Endodermal cell (in vitro differentiated cells): ENCODE measurements at places on chromosomes 4 and X.

DNA sequence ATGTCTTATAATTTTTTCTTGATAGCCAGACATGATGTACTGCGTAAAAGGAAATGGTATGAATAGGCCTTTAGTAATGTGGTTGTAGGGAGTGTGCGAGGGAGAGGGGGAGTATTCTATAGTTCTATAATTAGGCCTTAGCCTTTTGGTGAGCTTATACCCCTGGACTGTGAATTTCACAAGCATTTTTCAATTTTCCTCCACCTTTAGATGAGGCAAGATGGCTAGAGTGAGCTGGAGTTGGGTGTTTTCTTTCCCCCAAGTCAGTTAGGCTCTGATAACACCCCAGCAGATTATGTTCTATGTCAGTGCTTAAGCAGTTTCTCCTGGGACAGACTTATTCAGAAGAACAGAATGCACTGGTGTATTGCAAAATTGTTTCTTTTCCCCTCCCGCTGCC, 210.2 kb upstream of the NPY2R start:
- DNase-seq = no peak
- H3K36me3 ChIP-seq = no peaks in the 10 kb centered on the region
- H3K27ac ChIP-seq = no peak overlapping the region

DNA sequence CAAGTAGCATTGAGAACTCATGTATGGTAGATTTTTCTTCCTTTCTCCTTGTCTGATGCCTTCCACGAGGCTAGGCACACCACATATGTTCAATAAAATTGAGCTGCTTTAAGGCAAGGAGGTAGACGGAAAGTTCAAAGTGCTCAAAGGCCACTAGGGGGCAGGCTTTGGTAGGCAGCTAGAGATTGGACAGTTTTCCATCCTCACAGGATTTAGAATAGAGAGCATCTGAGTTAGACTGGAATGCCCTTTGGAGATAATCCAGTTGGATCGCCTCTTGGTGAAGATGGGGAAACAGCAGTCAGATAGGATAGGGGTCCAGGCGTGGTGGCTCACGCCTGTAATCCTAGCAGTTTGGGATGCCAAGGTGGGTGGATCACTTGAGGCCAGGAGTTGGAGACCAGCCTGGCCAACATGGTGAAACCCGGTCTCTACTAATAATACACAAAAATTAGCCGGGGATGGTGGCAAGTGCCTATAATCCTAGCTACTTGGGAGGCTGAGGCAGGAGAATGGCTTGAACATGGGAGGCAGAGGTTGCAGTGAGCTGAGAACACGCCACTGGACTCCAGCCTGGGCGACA, 30.4 kb downstream of the ELF4 start:
- no peaks in the 10 kb centered on the region for H3K36me3 ChIP-seq
- H3K27me3 ChIP-seq = no peaks in the 10 kb centered on the region
- peak; percentile 78 for DNase-seq

- no peaks in the 10 kb centered on the region for H3K4me1 ChIP-seq
- no peak overlapping the region for H3K4me3 ChIP-seq
- H3K27me3 ChIP-seq = no peaks in the 10 kb centered on the region
- DNase-seq = no peak
These were observed 685 bp upstream of the TNIP2 start for GRCh38 chr4:2756691-2757350.

DNA sequence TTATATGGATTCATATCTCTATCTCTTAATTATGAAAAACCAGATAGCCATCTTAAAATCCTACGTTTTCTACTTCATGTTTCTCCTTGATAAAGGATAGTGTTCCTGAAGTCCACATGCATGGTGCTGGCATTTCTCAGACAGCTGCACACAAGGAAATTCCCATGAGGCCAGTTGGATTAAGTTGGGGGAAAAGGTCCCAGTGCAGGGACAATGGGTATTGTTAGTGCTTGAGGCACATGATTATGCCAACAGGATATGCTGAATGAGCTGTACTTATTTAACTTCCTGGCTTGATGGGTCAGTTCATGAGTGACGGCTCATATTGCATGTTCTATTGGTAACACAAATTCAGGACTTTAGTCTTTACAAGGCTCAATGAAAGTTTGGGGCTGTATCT, 913.9 kb upstream of the NDST4 start:
- no peak for DNase-seq
- no peaks in the 10 kb centered on the region for H3K27me3 ChIP-seq
- no peaks in the 10 kb centered on the region for H3K36me3 ChIP-seq

DNA sequence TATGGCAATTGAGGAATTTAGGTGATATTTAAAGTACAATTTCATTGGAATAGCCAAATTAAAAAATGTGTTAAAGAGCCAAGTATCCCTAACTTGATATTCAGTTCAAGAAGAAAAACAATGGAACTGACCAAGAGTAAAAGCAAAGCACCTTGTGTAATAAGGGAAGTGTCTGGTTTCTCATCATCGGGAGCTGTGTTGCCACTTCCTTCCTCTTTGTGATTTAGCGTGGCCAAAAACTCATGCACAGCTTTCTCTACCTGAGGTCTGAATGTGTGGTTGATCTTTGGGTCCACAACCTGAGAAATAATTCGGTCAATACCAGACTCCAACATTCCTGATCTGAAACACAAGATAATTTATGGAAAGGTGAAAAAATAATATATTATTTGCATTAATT, 12.4 kb downstream of the BOD1L1 start:
- peaks cover 80% of the 10 kb centered on the region for H3K36me3 ChIP-seq
- H3K4me1 ChIP-seq = no peaks in the 10 kb centered on the region
- H3K27me3 ChIP-seq = no peaks in the 10 kb centered on the region
- no peak overlapping the region for H3K27ac ChIP-seq

DNA sequence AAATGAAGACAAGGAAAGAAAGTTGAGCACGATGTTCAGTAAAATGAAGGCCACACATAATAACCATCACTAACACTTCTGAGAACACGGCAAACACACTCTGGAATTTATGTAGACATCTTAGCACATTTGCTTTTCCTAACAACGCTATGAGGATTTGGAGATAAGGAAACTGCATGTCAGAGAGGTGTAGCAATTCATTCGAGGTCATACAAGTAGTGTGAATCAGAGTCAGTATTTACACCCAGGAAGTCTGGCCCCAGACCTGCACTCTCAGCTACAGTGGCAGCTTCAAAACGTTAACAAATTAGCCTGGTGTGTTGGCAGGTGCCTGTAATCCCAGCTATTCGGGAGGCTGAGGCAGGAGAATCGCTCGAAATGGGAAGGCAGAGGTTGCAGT, 253.4 kb downstream of the PDGFC start:
- no peak for DNase-seq
- no peaks in the 10 kb centered on the region for H3K27me3 ChIP-seq
- no peaks in the 10 kb centered on the region for H3K36me3 ChIP-seq
- H3K4me1 ChIP-seq = no peaks in the 10 kb centered on the region
- no peak overlapping the region for H3K4me3 ChIP-seq

DNA sequence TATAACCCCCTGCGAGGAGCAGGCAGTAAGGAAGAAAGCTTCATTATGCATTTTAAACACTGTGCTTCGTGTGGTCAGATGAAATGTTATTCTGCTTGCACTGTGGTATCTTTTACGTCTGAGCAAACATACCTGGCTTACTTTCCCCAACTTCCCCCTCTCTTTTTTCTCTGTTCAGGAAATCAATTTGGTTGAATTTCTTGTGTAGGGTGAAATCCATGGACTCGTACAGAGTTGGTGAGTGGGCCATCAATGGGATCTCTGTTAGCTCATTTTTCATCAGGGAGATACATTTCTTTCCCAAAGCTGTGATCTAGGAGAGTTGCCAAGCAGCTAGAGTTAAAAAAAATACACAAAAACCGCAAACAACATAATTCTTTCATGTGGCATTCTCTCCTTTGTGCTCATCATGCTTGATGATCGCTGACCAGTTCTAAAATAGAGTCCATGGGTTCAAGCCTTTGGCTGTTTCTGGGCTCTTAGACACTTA, 98.5 kb downstream of the FRAS1 start:
- H3K36me3 ChIP-seq = no peaks in the 10 kb centered on the region
- no peak overlapping the region for H3K27ac ChIP-seq
- H3K4me1 ChIP-seq = no peaks in the 10 kb centered on the region
- no peaks in the 10 kb centered on the region for H3K27me3 ChIP-seq

GRCh38 chr4:176195184-176195978, at the start of gene SPATA4:
Gene SPATA4, minus strand, starts transcription at chr4:176195585. Its CDS starts 23 bp downstream, at chr4:176195562.
- H3K27ac ChIP-seq = peak within 1 kb of the TSS; percentile 42
- H3K36me3 ChIP-seq = no peaks in the 10 kb centered on the region

GRCh38 chr4:178671766-178672165, 1229.5 kb upstream of the AGA start:
- no peaks in the 10 kb centered on the region for H3K36me3 ChIP-seq
- H3K27ac ChIP-seq = no peak overlapping the region
- no peak overlapping the region for H3K4me3 ChIP-seq

GRCh38 chr4:1309261-1310010, 19.7 kb downstream of the MAEA start:
- peak; percentile 98 for DNase-seq
- peak overlapping the region; percentile 80 for H3K27ac ChIP-seq
- H3K27me3 ChIP-seq = no peaks in the 10 kb centered on the region
- peaks cover 5% of the 10 kb centered on the region for H3K4me1 ChIP-seq
- peak overlapping the region; percentile 77 for H3K4me3 ChIP-seq
- peaks cover 34% of the 10 kb centered on the region for H3K36me3 ChIP-seq

DNA sequence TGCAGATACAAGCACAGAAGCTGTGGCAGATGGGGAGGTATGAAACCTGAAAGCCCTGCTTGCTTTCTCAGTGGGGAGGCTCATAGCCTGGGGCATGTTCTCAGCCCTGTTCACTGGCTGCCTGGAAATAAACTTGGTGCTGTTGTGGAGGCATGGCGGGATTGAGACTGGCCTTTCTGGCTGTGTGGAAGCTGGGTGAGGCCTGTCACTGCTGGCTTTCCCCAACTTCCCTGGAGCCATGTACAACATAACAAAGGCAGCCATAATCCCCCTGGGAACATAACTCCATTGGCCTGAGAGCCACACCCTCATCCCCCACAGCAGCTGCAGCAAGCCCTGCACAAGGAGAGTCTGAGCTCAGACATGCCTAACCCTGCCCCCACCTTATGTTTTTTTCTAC, 237.7 kb upstream of the TLL1 start:
- no peak overlapping the region for H3K27ac ChIP-seq
- no peak overlapping the region for H3K4me3 ChIP-seq
- H3K4me1 ChIP-seq = peaks cover 6% of the 10 kb centered on the region
- H3K36me3 ChIP-seq = no peaks in the 10 kb centered on the region

DNA sequence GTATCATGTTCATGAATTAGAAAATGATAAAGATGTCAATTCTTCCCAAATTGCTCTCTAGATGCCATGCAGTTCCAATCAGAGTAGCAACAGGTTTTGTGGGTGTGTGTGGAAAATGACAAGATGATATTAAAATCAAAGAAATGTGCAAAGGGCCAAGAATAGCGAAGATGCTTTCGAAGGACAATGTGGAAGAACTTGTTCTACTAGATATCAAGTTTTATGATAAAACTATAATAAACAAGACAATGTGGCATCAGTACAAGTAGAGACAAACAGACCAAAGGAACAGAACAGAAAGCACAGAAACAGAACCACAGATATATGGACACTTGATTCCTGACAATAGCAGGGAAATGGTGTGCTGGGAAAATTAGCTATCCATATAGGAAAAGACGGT, 9.0 kb downstream of the TAB3 start:
- H3K4me3 ChIP-seq = no peak overlapping the region
- no peaks in the 10 kb centered on the region for H3K27me3 ChIP-seq
- H3K36me3 ChIP-seq = no peaks in the 10 kb centered on the region
- DNase-seq = no peak
- H3K4me1 ChIP-seq = no peaks in the 10 kb centered on the region

DNA sequence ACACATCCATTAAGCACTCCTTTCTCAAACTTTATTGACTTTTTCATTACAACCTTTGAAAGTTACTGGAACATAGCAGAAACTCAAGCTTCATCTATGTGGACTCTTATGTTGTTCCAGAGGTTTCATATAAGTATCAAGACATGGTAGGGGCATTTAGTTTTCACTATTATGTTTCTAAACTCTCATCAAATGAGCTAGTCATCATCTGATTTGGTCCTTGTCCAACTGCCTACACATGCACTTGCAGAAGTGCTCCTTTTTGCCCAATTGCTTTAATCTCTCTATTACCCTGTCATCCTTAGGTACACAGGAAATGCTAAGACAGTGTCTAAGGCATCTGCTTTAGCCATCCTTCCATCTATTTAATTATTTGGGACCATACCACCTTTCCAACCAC, 42.2 kb upstream of the EPGN start:
- DNase-seq = no peak
- no peak overlapping the region for H3K4me3 ChIP-seq
- no peaks in the 10 kb centered on the region for H3K4me1 ChIP-seq
- no peak overlapping the region for H3K27ac ChIP-seq

- peak; percentile 82 for DNase-seq
- peak overlapping the region; percentile 57 for H3K27ac ChIP-seq
- peak overlapping the region; percentile 82 for H3K4me3 ChIP-seq
- no peaks in the 10 kb centered on the region for H3K27me3 ChIP-seq
- H3K36me3 ChIP-seq = no peaks in the 10 kb centered on the region
- H3K4me1 ChIP-seq = no peaks in the 10 kb centered on the region
These were observed 2.6 kb downstream of the NLGN4X start for GRCh38 chrX:6225911-6226595.

DNA sequence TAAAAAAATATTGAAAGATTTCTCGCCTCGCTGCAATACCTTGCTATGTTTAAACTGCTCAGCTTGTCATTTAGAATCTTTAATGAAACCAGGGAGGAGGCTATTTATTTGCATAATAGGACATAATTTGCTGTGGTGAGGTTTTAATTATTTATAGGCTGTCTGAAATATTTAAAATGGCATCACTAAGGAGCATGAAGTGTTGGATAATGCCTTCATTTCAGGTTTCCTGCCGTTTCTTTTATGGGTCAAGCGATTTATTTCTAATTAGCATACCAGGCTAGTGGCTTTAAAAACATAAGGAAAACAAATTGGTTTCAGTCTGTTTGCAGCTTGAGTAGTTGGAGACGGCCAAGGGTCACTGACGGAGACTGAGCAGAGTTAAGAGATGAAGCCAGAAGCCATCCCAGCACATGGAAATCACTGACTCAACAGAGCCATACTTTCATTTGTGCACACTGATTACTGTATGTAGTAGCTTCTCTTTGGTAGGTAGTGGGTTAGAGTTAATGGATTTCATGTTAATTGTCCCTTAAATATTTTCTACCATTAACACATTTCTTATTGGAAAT, 1962.4 kb upstream of the TENM3 start:
- DNase-seq = no peak
- peak overlapping the region; percentile 57 for H3K27ac ChIP-seq
- no peak overlapping the region for H3K4me3 ChIP-seq
- H3K4me1 ChIP-seq = no peaks in the 10 kb centered on the region

GRCh38 chr4:2713337-2713736, 42.8 kb downstream of the TNIP2 start:
- no peak for DNase-seq
- peaks cover 57% of the 10 kb centered on the region for H3K36me3 ChIP-seq
- no peak overlapping the region for H3K27ac ChIP-seq
- H3K4me1 ChIP-seq = no peaks in the 10 kb centered on the region
- H3K4me3 ChIP-seq = no peak overlapping the region
- H3K27me3 ChIP-seq = no peaks in the 10 kb centered on the region

- no peak for DNase-seq
- no peaks in the 10 kb centered on the region for H3K36me3 ChIP-seq
- no peaks in the 10 kb centered on the region for H3K27me3 ChIP-seq
- H3K4me1 ChIP-seq = no peaks in the 10 kb centered on the region
- H3K4me3 ChIP-seq = no peak overlapping the region
These were observed 180.9 kb downstream of the RASL11B start for GRCh38 chr4:53043055-53043454.
